ENCODE measurements at places on chromosomes 3 and 15.

- no peak for DNase-seq
Measured at GRCh38 chr3:67362686-67363085, 291.7 kb downstream of the SUCLG2 start.

GRCh38 chr3:123085932-123086627 lies 19.3 kb downstream of the PDIA5 start:
- no peak for DNase-seq

DNA sequence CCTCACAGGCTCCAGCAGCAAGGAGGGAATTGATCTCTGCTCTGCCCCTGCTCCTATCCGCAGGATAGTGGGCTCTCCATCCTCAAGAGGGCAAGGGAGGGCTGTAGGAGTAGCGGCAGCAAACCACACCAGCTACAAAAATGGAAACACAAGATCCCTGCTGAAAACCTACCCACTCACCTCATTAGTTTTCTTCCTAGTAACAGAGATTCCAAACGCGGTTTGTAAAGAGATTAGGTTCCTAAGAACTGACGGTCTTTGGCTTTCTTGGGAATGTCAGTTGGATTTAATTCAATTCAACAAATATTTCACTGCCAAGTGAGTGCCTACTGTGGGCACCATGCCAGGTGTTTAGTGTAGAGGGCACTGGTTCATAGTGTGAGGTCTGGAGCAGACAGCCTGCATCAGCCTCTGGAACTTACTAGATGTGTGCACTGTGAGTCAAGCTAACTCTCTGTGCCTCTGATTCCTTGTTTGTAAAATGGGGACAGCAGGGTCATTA lies 84.7 kb downstream of the MRPL46 start:
- no peak for DNase-seq

DNA sequence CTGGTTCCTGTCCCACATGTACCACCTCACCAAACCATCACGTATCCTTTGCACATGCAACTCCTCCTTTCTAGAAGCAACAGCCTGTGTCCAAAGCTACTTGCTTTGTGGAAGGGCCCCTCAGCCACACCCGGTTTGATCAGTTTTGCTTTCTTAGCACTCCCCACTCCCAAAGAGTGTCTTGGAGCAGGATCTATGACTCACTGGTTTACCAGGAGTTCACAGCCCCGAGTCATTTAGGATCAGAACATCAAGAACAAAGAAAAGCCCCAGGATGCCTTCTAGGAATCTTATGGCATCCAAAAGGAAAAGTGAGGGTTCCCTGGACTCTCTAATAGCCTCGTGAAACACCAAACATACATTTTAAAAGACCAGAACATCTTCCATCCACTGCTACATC lies 50.7 kb upstream of the IGF1R start:
- DNase-seq, result no peak

GRCh38 chr3:60220768-60221167 lies 1030.5 kb downstream of the FHIT start:
- DNase-seq, result no peak

GRCh38 chr15:75523011-75523410 lies 56.1 kb downstream of the PTPN9 start:
- DNase-seq, result no peak

GRCh38 chr3:53845881-53846133 lies 412 bp downstream of the CHDH start:
- DNase-seq, result no peak

DNA sequence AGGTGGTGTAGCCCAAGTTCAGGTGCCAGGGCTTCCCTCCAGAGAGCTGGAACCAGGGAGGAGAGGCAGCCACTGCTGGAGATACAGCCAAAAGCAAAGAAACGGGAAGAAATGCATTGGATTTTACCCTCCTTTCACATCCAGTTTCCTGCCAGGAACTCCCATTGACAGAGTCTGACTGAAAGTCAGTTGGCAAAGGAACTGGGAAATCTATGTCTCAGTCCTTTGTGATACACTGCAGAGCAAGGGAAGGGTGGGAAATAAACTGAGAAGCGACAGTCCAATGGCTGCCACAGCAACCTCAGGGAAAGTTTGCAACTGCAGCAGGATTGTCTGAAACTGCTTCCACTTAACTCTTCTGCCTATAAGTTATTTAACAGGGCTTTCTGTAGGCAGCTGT lies 142.6 kb downstream of the SATB1 start:
- DNase-seq, result no peak

DNA sequence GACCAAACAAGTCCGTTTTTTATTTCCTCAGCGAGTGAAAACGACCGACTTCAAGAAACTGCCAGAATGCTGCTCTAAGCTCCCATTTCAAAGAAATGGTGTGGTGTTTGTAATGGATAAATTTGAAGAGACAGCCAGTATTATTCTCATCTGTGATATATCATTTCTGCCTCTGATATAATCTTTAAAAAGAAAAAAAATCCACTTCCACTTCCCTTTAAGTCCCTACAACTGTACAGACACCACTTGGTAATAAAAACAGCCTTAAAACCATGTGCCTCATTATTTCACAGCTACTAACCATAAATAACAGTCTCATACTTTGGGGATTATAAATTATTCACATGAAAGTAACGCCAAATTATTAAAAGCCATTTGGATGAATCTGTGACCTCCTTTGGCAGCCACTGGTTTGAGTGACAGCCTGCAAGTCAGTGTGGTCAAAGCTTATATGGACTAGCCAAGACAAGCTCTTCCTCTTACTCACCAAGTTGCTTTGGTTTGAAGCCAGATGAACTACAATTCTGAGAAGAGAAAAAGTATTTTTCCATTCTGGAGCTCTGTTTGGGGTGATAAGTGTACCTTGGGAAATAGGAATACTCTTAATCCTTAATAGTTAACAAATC lies 168.0 kb downstream of the SHOX2 start:
- DNase-seq, result no peak

- no peak for DNase-seq
Measured at GRCh38 chr3:46935168-46935858, 41.2 kb downstream of the CCDC12 start.

GRCh38 chr15:68385240-68385561 lies 46.8 kb downstream of the ITGA11 start:
- DNase-seq, result no peak

DNA sequence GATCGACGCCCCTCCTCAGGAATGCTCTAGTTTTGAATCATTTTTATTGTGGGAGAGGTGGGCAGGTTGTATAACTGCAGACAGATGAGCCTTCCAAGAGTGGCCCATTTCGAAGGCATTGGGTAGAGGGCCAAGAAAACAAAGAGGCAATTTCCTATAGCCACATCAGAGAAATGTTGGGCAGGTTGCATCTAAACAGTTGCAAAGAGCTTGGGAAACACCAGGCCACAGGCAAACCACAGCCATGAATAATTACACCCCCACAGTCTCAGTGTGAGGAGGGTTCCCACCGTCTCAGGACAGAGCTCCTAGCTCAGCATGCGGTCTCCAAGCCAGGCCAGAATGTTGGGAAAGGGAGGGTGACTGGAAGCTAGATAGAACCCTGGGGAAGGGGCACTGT lies 257.3 kb downstream of the ABHD5 start:
- DNase-seq, result no peak

GRCh38 chr3:78940128-78940527 lies 827.7 kb downstream of the ROBO1 start:
- DNase-seq, result no peak

- DNase-seq, result no peak
Measured at GRCh38 chr3:143856252-143856970, 8.1 kb upstream of the SLC9A9 start.

GRCh38 chr15:73957276-73957675 lies 31.0 kb downstream of the LOXL1 start:
- no peak for DNase-seq

DNA sequence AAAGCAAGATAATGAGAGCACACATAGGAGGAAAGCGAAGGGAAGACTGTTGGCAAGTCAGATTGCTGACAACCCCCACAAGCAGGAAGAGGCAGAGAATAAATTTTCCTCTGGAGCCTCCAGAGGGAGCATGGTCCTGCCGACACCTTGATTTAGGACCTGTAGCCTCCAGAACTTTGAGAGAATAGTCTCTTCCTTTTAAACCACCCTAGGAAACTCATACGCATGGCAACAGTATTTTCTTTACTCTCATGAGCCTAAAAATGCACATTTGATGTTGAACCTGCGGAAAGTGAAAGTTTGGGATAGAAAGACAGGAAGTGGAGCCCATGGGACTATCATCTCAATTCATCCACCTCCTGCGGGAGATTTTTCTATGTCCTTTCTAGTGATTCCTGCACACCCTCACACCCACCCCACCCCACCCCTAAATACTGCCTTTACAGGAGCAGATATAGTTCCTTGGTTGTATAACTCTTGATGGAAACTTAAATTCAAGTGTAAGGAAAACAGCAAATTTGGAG lies 116.7 kb upstream of the LPP start:
- DNase-seq, result no peak

GRCh38 chr15:76336254-76337058 lies at the start of gene ISL2:
Gene ISL2, plus strand, starts transcription at chr15:76336773. Its CDS starts 111 bp downstream, at chr15:76336884.
- DNase-seq, result no peak

- no peak for DNase-seq
Measured at GRCh38 chr15:43748376-43748775, 2.1 kb downstream of the PDIA3 start.
